Large intestine (tissue), 12 donors: ENCODE measurements at places on chromosomes 12 and 14.

DNA sequence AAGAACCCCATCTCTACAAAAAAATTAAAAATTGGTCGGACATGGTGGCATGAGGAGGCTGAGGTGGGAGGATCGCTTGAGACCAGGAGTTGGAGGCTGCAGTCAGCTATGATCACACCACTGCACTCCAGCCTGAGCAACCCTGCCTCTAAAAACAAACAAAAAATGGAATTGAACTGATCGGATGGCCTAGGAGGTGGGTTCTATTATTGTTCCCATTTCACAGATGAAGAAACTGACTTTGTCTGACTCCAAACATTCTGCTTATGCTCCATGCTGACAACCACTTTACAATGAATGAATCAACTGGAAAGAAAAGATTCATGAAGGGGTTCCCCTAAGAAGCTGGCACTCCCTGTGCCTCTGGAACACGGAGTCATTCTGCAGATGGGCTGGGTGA lies 47.3 kb downstream of the TRPV4 start:
- H3K4me1 ChIP-seq = no peaks in the 10 kb centered on the region
- H3K27me3 ChIP-seq = no peaks in the 10 kb centered on the region
- no peak overlapping the region for H3K27ac ChIP-seq
- H3K4me3 ChIP-seq = no peak overlapping the region
- DNase-seq = no peak

DNA sequence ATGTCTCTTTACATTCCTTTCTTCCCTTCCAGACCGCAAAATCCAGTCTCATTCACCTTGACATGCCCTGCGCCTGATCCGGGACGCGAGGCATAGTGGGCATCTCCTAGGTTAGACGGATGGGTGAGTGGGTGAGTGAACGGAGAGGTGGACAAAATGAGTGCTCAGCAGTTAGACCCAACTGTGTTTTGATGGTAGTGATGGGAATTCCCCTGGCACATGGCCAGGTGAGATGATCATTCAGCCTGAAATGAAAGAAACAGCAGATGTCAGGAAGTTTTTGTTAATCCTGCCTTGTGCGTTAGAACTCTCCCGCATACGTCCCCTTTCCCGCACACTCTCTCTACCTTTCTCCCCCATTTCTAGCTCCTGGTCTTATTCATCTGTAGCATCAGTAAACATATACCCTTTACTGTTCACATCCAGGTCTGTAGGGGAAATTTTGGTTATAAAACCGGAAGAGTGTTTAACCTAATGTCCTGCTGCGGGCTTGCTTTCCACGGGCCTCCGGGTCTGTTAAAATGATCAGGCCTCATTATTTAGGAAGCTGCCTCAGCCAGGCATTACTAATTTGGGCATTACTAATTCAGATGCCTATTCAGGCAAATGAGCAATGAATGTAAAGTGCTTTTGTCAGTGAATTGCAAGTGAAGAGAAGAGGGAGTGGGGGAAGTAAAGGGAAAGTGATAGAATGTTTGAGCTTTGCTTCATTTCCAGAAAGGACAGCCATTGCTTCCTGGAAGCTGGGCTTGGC lies 172.8 kb downstream of the ETV6 start:
- H3K4me3 ChIP-seq = no peak overlapping the region
- no peaks in the 10 kb centered on the region for H3K27me3 ChIP-seq
- no peak overlapping the region for H3K27ac ChIP-seq

- DNase-seq = no peak
- H3K4me3 ChIP-seq = no peak overlapping the region
- H3K27me3 ChIP-seq = no peaks in the 10 kb centered on the region
- no peak overlapping the region for H3K27ac ChIP-seq
Measured at GRCh38 chr14:38404100-38404541, 148.2 kb upstream of the CLEC14A start.

GRCh38 chr14:77458249-77458950 lies 507 bp downstream of the AHSA1 start:
- H3K4me3 ChIP-seq = peak overlapping the region; percentile 91
- no peaks in the 10 kb centered on the region for H3K27me3 ChIP-seq
- H3K4me1 ChIP-seq = peaks cover 4% of the 10 kb centered on the region
- H3K36me3 ChIP-seq = peaks cover 38% of the 10 kb centered on the region
- peak overlapping the region; percentile 88 for H3K27ac ChIP-seq
